Hematopoietic multipotent progenitor cell treated with erythropoietin and hydrocortisone succinate and interleukin-3 and kit ligand, for 17 days (in vitro differentiated cells): ENCODE measurements at places on chromosomes 7 and 10.

- peak; percentile 16 for DNase-seq
Measured at GRCh38 chr7:37354656-37355131, 94.0 kb downstream of the ELMO1 start.

GRCh38 chr7:24980534-24981170 is 674 bp upstream of the OSBPL3 start:
- peak; percentile 53 for DNase-seq

- no peak for DNase-seq
Measured at GRCh38 chr7:150754951-150755350, 17.7 kb downstream of the GIMAP5 start.

- DNase-seq, result no peak
Measured at GRCh38 chr7:116316838-116317628, 106.7 kb downstream of the TES start.

DNA sequence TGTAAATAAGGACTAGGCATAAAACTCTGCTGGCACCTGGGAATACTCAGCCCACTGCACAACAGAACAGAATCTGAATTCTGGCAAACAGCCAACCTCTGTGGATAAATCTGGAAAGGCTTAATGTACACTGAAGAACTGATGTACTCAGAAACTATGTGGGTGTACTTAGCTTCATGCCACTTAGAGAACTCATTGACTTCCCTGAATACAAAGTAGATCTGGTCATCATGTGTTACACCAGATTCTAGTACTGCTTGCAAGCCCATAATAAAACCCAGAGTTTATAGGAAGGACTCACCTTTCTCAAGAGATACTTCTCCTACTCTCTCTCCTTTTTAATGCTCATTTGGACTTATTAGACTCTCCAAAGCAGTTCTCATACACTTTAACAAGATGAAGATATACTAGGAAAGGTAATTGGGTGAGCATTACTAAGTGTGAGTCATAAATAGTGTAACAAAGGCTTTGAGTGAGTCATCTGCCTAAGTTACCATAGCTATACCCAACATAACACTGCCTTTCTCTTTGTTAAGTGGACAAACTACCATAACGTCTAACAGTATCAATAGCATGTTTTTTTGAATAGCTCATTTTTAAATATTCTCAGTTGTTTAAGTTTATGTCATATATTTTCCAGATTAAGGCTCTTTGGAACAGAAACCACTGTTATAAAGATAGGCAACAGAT is 309.1 kb downstream of the MDFIC start:
- no peak for DNase-seq

- DNase-seq, result no peak
Measured at GRCh38 chr7:74542558-74543117, 88.9 kb downstream of the GTF2IRD1 start.

GRCh38 chr10:43574001-43574892 is at the start of gene ZNF239:
ZNF239 (minus strand) TSS chr10:43574616; CDS start chr10:43558079, 16,537 bp downstream.
- DNase-seq, result no peak

DNA sequence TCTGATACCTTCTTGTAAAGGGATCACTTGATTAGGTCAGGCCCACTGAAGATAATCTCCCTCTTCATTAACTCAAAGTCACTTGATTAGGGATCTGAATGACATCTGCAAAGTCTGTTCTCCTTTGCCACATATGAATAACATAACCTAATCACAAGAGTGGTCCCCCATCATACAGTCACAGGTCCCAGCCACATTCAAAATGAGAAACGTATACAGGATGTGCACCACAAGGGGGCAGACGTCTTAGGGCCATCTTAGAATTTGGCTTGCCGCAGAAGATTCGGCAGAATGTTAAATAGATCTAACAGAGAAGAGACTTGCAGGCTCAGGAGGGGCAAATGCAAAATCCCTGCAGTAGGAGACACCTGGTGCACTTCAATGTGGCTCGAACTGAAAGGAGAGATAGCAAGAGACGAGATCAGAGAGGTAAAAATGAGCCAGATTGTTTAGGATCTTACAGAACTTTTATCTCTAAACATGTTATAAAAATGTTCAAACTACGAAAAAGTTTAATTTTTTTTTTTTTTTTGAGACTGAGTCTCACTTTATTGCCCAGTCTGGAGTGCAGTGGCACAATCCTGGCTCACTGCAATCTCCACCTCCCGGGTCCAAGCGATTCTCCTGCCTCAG is 10.4 kb upstream of the SMC3 start:
- peak; percentile 66 for DNase-seq

- DNase-seq, result no peak
Measured at GRCh38 chr10:47452495-47453140, 31.3 kb downstream of the ANXA8 start.

DNA sequence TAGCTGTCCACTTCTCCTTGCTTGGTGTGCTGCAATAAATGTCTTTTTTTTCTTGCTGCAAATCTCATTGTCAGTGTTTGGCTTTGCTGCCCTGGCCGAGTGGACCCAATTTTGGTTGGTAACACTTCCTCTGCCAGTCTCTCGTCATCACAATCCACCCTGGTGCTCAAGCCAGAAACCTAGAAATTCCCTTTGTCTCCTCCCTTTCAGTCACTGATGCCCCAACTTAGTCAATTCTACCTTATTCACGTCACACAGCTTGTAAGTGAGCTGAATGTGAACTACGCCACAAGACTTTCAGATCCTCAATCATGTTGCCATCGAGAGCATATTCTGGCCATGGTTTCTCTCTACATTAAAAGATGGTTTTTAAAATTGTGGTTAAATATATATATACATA is 13.0 kb upstream of the FRA10AC1 start:
- no peak for DNase-seq
